Stimulated activated CD4-positive, alpha-beta T cell treated with anti-CD3 and anti-CD28 coated beads, Interleukin-15, amount 100 ng/mL, for 1 hour (primary cell): ENCODE measurements at places on chromosomes 5 and 9.

DNA sequence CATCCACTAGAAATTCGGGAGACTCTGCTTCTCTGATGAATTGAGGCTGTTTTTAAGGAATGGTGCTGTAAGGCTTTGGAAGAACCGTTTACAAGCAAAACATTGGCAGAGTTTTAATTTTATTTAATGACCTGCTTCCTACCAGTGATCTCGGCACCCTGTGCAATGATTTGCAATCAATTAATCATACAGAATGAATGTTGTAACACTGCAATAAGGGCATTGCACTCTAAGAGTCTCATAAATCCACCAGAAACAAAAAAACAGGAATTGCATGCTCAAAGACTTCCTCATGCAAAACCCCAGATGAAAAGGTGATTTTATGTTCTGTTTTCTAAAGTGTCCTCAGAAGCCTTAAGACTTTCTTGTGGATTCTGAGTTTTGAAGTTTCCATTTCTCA lies 295.7 kb downstream of the ARHGEF28 start:
- no peak for DNase-seq

DNA sequence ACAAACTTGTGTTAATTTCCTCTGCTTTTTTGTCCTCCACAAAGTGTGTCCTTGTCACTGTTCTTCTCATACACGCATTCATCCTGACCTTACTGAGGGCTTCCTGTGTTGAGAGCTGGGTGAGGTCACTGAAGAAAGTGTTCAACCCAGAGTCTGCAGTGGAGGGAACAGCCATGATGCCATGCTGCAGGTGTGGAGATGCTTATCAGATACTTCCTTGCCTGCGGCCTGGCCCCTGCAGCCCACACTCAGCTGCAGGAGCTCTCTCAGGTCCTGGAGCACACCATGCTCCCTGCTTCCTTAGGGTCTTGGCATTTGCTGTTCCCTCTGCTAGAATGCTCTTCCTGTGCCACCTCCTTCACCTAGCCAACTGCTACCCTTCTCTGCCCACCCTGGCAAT lies 108.1 kb upstream of the SPRY4 start:
- no peak for DNase-seq

- no peak for DNase-seq
Measured at GRCh38 chr5:152264645-152265254, 140.3 kb downstream of the NMUR2 start.

DNA sequence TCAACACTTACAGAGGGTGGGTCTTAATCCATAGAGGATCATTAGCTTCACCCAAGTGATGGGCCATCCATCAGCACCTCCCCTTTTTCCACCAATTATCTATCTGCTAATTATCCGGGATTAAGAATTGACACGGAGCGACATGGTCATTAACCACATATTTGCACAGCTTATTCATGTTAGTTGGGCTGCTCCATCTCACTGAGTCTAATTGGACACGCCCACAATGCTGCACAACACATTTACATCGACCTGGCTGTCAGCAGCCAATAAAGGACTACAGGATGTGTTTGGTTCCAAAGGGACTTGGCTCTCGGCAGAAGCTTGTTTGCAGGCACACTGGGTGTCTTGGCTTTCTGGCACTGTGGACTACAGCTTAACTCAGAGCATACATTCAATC lies 21.6 kb downstream of the FOXE1 start:
- no peak for DNase-seq

GRCh38 chr5:83265318-83265717 lies 188.0 kb downstream of the XRCC4 start:
- no peak for DNase-seq

GRCh38 chr9:107248714-107249113 lies 34.4 kb upstream of the RAD23B start:
- no peak for DNase-seq

DNA sequence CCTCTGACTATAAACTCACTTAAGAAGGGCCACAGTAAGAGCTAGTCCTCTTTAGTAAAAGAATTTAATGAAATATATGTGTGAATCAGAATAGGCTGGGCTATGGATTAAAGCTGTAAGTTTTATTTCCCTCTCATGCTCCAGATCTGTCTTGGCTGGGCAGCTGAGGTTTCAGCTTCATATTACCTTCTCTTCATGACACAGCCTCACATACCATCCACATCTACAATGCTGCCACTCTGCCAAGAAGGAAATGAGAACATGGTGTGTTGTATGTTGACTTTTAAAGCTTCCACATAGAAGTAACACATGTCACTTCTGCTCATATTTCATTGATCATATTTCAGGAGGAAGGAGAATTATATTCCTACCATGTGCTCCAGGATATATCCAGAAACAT lies 776.0 kb upstream of the ACO1 start:
- no peak for DNase-seq

DNA sequence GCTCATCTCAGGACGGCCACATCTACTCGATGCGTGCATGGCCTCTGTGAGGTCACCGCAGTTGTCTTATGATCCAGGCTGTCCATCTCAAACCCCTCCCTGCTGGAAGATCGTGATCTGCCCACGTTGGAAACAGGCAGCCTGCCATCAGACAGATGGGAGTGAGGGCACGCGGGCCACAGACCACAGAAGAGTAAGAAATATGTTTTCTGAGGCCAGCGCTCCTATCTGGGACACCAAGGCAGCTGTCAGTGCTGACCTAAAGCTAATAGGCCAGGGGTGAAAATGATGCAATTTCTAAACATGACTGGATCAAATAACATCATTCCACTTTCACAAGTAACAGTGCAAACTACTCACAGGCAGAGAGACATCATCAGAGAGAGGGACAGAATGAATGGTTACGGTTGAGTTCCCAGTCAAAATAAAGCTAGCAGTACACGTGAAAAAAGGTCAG lies 57.1 kb upstream of the CER1 start:
- DNase-seq = no peak

DNA sequence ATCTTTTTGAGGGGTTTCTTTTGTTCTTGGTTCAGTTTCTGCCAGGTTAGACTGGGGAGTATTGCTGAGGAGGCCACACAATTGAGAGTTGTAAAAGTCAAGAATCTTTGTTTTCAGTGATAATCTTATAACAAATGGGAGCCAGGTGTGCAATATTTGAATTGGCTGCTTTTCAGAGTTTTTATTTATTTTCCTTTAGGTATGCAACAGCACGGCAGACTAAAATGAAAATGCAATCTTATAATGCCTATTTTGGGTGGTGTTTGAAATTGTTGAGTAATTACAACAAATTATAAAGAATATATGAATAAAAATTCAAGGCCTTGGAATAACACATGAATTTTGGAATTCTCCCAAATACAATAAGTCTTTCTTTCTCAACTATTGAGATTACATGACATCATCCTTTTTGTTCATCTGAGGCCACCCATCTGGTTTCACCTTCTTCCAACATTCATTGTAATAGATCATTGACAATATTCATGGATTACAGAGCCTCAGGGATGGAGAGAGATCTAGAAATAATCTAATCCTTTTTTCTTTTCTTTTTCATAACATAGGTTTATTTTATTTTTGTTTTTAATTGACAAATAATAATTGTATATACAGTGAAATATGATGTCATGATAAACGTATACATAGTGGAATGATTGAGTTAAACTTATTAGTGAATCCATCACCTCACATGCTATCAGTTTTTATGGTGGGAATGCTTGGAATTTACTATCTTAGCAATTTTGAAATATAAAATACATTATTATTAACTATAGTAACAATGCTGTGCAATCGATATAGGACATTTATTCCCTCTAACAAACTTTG lies 1061.0 kb downstream of the NR2F1-AS1 start:
- DNase-seq = no peak

GRCh38 chr9:89993678-89994630 lies 389.1 kb downstream of the GADD45G start:
- DNase-seq = no peak

GRCh38 chr5:131511934-131512333 lies 123.1 kb downstream of the RAPGEF6 start:
- DNase-seq = no peak

GRCh38 chr9:71984831-71985281 lies 73.4 kb downstream of the C9orf85 start:
- no peak for DNase-seq

GRCh38 chr5:34026089-34026761 lies 16.8 kb downstream of the C1QTNF3 start:
- no peak for DNase-seq

DNA sequence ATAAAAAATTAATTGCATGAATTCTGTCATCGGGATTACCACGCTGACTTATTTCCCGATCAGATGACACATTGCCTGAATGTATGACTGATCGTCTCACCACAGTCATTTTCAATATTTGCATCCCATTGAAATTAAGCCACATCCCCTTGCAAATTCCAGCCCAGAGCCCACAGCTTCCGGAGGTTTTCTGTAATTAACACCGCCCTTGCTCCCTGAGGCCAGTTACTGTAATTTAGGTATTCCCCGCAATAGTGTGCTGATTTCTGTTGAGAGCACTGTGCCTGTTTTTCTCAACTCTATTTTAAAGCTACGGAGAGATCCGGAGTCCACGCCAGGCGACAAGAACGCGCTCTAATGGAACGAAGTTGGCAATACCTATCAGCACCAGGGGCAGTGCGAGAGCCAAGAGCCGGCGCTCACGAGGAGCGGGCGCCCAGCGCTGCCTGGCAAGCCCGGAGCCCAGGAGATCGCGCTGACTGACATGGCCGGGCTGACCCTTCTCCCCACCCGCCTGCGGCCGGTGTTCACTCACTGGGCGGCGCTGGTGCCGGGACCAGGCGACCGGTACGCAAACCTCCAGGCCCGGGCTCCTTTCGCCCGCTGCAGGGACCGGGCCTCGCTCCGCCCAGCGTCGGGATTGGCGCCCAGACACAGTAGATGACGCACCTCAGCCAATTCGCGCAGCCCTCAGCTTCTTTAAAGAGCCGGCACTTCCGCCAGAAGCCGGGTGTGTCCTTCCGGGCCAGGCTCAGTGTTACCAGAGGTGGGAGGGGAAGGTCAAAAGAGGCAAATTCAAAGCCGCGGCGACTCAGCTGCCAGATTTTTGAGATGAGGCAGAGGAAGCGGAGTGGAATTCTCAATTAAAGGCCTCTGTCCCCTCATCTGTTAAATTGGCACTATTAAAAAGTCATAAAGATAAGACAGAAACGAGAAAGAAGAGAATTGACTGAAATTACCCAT lies at the start of gene PLGRKT:
Gene PLGRKT (minus strand): TSS at position 672 of the 963 bp plus-strand sequence. CDS start 5,948 bp downstream, outside the sequence.
- peak; percentile 77 for DNase-seq

DNA sequence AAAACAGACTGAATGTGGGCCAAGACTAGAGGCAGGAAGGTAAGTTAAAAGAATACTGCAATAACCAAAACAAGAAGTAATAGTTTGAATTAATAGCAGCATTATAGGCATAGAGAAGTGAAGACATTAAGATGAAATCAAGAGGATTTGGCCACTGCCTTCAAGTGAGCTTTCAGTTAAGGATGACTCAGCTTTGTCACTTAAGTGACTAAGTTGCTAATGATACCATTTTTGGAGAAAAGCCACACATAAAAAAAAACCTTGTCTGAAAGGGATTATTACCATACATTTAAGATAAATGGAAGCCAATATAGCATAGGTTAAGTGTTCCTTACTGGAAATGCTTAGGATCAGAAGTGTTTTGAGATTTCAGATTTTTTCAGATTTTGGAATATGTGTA lies 57.0 kb downstream of the ECPAS start:
- DNase-seq = no peak

- no peak for DNase-seq
Measured at GRCh38 chr5:54643685-54644106, 126.1 kb downstream of the SNX18 start.

GRCh38 chr9:108271646-108272348 lies 584.0 kb downstream of the ACTL7B start:
- DNase-seq = no peak

- DNase-seq = no peak
Measured at GRCh38 chr5:167479779-167480178, 811.7 kb upstream of the WWC1 start.

DNA sequence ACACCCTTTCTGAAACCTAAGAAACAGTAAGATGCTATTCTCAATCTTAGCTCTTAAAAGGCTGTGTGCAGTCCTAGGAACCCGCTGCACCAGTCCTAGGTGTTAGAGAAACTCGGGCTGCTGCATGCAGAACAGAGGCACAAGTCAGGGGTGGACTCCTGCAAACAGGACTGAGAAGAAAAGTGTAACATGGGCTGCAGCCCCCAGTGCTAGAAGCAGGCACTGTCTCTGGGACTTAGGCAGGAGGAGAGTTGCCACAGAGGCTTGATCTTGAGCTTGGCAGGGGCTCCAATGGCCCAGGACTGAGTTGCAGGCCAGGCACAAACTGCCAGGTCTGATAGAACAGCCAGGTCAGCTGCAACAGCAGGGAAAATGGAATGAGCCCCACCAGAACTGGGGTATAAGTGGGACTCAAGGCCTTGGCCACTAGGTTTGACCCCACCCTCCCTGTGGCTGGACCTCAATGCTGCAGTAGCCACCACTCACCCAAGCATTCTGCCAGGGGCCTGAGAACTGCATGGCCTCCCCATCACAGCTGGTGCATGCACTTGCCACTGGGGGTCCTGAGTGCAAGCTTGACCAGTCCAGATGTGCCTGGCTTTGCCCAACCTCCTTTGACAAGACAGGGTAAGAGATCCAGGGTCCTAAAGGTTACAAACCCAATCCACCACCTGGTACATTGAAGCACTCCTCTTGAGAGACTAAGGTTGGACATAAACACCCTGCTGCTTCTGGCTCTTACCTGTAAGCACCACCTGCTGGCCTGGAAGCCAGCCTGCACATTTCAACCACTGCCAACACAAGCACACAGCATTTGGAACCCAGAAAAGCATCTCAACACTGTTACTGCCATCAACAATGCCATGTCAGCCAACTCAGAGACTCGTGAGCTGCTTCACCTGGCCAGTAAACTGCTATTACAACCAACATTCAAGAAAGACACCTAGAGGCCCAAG lies 103.3 kb downstream of the FBXL17 start:
- DNase-seq = no peak

- DNase-seq = no peak
Measured at GRCh38 chr5:14998491-14998890, 126.9 kb upstream of the ANKH start.

DNA sequence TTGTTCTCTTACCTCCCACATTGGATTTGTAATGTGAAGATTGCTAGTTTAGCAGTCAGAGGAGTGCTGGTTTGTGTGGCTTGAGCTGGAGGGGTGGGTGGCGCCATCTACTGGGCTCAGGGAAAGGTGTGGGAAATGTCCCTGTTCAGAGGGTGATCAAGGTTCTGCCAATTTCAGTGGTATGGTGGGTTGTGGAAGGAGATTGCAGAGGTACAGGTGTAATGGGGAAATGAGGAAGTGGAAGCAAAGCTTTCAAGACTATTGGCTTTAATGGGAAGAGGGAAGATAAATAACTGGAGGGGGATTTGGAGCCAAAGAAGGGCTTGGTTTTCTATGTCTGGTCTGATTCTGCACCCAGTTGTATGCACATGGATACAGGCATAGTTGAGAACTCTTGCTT lies 76.4 kb downstream of the OSMR start:
- DNase-seq = no peak

GRCh38 chr5:91339063-91339705 lies 43.9 kb downstream of the ARRDC3 start:
- no peak for DNase-seq
